ENCODE measurements at places on chromosomes 13 and 19.

- DNase-seq, result no peak
Measured at GRCh38 chr19:30679153-30679702, 307.0 kb downstream of the ZNF536 start.

GRCh38 chr19:33086955-33087354 lies 6.0 kb downstream of the GPATCH1 start:
- DNase-seq, result no peak

GRCh38 chr13:104006625-104007075 lies 940.4 kb upstream of the SLC10A2 start:
- DNase-seq, result no peak

DNA sequence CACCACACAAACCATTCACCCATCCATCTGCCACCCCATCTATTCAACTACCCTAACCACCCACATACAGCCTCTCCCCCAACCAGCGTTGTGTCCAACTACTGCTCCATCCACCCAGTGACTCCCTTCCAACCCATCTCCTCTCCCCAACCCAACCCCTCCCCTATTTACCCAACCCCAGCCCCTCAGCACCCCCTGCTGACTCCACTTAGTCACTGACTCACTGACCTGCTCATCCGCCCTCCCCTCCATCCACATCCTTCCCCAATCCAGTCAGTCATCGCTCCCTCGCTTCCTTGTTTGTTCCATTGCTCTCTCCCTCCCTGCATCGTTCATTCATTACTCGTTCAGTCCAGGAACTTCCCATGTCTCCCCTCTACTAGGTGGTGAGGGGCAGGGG lies 39.2 kb downstream of the KCNC3 start:
- no peak for DNase-seq

GRCh38 chr13:34944751-34945150 lies 2.7 kb downstream of the NBEA start:
- DNase-seq, result no peak

Data from hypothalamus (tissue), 51 donors.